ENCODE measurements at places on chromosomes 7 and 10.
A peak's percentile ranks its signal among the peaks of the same experiment; 100 is the strongest.

- DNase-seq, result no peak
Measured at GRCh38 chr7:6640246-6640721, 3.2 kb downstream of the ZNF316 start.

GRCh38 chr7:7699970-7700369 is 18.4 kb downstream of the RPA3 start:
- DNase-seq, result no peak

- DNase-seq, result no peak
Measured at GRCh38 chr7:105195891-105196290, 181.9 kb downstream of the KMT2E start.

DNA sequence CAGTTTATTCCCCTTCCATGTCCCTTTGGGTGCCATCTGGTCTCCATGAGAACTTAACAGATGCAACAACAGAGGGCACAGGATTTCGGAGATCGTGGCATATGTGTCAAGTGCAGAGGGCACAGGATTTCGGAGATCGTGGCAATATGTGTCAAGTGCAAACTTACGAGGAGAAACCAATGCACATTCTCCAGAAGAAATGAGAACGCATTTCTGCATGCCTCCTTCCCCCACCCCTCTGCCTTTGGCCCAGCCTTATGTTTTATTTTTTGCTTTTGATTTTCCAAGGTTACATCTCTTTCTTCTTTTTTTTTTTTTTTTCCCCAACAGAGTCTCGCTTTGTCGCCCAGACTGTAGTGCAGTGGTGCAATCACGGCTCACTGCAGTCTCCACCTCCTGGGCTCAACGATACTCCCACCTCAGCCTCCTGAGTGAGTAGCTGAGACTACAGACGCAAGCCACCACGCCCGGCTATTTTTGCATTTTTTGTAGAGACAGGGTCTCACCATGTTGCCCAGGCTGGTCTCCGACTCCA is 586 bp upstream of the ANKRD26 start:
- peak; percentile 33 for DNase-seq

DNA sequence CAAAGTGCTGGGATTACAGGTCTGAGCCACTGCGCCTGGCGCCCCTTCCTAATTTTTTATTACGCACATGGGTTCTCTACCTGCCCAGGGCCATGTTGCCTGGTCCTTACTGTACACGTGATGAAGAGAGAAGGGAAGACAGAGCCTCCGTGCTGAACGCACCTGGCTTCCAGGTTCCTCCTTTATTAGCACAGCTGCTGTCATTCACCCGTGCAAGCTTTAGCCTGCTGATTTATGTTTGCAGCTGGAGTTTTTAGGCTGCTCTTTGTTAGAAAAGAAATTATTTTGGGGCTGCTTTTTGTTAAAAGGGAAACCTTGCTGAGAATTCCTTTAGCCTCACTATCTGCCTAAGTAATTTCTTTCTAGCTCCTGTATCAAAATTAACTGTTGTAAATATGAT is 417.0 kb downstream of the CALN1 start:
- DNase-seq, result no peak

DNA sequence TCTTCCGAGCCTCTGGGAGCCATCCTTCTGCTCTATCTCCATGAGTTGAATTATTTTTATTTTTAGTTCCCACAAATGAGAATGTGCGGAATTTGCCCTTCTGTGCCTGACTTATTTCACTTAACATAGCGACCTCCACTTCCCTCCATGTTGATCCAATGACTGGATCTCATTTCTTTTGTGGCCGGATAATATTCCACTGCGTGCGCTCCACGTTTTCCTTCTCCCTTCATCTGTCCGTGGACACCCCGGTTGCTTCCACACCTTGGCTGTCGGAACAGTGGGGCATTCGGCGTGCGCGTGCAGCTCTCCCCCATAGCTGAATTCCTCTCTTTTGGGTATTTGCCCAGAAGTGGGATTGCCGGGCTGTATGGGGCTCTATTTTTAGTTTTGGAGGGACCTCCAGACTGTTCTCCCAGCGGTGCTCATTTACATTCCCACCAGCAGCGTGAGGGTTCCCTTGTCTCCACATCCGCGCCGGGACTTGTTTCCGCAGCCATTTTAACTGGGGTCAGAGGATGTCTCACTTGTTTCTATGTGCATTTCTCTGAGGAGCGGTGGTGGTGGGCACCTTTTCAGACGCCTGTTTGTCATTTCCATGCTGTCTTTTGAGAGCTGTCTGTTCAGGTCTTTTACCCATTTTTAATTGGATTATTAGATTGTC is 51.0 kb upstream of the SUN1 start:
- DNase-seq, result no peak

DNA sequence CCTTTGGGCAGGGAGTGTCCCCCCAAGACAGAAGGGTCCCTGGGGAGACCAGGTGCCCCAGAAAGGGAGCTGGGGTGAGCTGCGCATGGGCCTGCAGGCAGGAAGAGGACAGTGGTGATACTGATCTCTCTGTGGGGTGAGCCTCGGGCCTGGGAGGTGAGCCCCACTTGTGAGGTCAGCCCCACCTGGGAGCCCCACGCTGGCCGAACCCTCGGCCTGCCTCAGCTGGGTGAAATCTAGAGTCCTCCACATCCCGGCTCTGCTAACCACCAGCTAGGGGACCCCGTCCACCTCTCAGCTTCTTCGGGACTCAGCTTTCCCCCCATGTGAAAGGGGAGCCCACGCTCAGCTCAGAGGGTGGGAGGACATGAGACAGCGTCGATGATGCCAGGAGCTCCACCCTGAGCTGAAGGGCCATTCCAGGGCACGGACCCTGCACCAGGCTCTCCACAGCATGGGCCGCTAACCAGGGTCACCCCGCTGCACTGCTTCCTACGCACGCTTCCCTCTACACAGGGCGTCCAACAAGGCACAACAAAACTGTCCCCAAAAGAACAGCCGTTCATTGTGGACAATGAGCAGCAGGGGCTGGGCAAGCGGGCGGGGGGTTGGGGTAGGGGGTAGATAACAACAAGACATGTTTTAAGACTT is 48.7 kb downstream of the CAMK2B start:
- no peak for DNase-seq

All from activated CD4-positive, alpha-beta T cell treated with anti-CD3 and anti-CD28 coated beads, Interleukin-2, Interleukin-4, amounts not matched to agents 100 ng/mL and 50 ng/mL, durations not matched to agents 16 hours and 8 hours (primary cell).